ENCODE measurements at places on chromosomes 7 and 10.

- DNase-seq, result no peak
Observed at GRCh38 chr10:88129013-88129412, 265.6 kb downstream of the PTEN start.

DNA sequence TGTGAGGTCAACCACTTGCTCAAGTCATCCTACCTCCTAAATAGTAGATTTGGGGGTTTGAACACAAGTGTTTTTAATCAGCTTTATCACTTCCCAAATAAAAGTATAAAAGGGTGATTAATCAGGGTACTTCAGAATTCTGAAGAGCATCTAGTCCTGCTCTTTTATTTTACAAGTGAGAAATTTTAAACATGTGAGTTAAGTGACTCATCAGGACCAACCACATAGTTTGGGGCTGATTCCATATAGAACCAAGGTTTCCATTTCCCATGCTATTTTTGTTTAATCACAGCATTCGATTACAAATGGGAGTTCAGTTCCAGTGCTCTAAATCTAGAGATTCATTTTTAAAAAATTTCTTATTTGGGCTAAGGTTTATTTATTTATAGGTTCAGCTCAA is 113.4 kb downstream of the GPR158 start:
- no peak for DNase-seq

DNA sequence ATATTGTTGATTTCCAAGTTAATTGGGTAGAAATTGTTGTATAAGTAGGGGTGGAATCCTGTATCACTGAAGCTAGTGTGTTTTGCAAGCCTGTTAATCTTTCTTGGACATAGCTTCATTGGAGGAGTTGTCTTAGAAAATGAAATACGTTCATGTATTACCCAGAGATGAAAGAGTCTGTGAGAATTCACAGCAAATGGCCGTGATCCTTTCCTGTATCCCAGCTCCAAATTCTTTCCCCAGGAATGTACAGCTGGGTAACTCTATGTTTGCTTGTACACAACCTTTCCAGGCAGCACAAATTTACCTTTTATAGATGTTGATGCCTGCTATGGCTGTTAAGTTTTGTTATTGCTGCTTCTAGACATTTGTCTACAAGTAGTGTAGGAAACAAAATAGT is 18.7 kb downstream of the MYPN start:
- DNase-seq, result no peak

GRCh38 chr7:43824963-43825362 is 44.4 kb downstream of the MRPS24 start:
- DNase-seq, result no peak

DNA sequence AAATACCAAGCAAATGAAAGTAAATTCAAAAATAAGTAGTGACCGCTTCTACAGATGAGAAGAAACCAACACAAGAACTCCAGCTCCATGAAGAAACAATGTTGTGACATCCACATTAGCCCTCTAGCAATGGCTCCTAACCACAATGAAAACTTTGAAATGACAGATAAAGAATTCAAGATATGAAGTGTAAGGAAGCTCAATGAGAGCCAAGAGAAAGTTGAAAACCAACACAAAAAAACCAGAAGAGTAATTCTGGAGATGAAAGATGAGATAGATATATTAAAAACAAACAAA is 68.2 kb upstream of the DDC start:
- no peak for DNase-seq

- DNase-seq, result no peak
Observed at GRCh38 chr10:68121852-68122251, 12.6 kb downstream of the MYPN start.

DNA sequence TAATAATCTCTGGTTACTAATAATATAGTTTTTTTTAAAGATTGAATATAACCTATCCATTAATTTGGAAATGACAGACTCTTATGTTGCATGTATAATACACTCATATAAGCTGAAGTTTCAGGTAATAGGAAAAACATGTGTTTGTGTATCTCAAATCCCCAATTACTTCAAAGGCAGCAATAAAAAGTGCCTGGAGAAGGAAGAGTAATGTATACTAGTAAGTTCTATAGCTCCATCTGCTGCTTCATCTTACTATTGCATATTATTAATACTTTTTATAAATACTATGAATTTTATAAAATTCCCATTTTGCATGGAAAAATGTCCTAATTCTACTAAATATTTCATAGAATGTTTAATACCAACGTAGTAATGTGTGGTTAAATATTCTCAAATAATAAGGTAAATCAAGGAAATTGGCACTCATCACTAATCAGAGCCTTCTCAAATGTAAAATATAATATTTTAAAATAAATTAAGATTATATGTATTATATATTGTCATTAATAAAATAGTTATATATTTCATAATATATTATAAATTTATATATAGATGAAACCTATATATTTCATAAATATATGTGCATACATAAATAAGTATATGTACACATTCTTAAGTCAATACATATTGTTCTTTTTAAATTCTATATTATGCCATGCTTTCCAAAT is 311.9 kb downstream of the HGF start:
- DNase-seq, result no peak

- DNase-seq, result no peak
Observed at GRCh38 chr7:129334473-129334872, 99.8 kb upstream of the STRIP2 start.

DNA sequence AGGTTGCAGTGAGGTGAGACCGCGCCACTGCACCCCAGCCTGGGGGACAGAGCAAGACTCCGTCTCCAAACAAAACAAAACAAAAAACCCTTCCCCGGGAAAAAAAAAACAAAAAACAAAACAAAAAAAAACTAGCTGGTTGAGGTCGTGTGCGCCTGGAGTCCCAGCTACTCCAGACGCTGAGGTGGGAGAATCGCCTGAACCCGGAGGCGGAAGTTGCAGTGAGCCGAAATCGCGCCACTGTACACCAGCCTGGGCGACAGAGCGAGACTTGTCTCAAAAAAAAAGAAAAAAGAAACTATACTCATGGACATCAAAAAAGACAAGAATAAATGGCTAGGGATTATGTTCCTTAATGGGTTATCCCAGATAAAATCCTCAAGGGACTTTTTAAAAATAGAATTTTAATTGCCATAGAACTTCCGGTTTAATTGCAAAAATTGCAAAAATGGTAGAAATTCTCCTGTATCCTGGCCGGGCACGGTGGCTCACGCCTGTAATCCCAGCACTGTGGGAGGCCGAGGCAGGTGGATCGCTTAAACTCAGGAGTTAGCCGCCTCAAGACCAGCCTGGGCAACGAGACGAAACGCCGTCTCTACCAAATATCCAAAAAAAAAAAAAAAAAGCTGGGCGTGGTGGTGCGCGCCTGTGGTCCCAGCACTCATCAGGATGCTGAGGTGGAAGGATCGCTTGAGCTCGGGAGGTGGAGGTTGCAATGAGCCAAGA is 37.8 kb downstream of the KLHDC10 start:
- no peak for DNase-seq

DNA sequence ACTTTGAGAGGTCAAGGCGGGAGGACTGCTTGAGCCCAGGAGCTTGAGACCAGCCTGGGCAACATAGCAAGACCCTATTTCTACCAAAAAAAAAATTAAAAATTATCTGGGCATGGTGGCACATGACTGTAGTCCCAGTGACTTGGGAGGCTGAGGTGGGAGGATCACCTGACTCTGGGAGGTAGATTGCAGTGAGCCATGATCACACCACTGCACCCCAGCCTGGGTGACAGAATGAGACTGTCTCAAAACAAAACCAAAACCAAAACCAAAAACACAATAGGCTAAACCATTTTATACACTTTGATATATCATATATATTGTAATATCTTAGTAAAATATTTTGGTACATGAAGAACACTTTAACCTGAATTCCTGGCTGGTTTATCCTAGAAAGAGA is 101.6 kb downstream of the RAPGEF5 start:
- DNase-seq, result no peak

DNA sequence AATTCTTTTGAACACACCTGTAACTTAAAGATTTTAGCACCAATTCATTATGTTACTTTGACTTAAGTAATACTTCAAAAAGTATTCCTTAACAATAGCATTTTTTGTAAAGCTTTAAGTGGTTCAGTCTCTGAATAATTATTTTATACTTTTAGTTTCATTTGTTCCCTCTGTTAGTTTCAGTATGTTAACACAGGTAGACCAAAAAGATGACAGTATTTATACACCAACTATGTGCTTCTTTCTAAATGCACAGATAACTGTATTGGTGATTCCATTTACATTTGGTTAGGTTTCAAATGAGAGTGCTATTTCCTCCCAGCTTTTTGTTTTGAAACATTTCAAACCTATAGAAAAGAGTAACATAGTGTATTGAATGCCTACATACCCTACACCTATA is 14.0 kb downstream of the RALA start:
- DNase-seq, result no peak

- no peak for DNase-seq
Observed at GRCh38 chr7:20218279-20218678, 1.1 kb upstream of the MACC1 start.

DNA sequence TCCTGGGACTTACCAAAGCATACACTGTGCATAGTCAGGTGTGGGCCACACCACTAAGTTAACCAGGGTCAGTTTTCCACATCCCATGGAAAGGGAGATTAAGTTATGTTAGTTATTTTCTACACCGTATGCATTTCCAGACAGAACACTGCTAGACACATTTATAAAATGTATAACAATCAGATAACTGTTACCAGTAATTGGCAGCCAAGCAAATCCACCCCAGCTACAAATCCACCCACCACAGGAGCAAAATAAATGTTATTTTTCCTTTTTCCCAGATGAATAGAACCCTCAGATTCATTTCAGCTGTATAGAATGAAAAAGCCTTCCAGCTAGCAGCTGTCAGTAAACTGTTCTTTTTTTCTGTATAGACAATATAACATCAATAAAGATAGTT is 256.9 kb upstream of the FZD1 start:
- DNase-seq, result no peak

DNA sequence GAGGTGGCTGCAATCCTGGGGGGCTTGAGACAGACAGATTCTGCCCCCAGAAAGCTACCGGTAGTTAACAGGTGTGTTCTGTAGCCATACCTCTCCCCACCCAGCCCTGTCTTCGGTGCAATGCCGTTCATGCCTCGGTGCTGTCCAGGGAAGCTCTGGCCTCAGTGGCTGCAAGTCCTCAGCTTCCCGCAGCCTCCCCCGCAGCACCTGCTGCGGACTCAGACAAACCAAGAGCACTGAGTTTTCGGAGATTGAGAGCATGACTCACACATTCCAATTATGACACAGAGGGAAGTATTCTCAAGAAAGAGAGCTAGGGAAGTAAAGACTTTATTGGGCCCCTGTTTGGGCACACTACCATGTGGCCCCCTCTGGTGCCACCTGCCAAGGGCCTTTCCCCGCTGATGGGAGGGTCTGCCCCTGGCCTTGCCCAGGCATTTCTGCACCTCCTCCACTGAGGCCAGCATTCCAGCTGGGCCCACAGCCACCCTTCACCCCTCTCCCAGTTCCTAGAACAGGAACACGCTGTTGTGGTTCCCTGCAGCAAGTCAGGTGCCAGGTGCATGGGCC is 30.2 kb upstream of the EZH2 start:
- DNase-seq, result no peak

DNA sequence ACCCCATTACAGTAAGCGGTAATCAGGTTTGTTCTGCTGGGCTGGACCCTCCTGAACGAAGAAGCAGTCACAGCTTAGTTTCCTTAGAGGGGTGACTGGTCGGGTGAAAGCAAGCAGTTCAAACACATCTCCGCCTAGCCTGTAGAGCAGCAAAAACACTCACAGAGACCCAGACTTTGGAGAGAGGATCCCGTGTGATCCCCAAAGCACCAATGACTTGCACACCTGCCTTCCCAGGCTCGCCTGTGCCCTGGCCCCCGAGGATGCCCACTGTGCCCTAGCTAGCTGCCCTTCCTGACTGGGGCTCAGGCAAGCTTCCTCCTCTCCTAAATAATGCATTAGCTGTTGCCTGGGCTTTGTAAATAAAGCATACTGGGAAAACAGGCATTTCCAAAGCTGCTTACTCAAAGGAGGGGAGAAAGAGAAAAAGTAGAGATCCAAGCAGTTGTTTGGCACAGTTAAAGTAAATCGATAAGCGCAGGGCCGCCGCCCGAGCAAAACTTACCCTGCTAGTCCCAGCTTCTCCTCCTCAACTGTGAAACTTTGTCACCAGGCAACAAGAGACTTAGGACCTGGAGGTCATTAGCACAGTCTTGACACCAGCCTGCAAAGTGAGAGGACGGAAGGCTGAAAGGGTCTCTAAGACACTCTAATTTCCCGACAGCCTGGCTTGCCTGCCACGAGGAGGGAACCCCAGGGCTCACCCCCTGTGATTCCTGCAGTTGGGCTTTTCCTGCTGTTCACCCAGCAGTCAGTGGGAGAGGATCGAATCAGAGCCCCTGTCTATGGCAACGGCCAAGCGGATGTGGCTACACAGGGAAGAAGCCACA is 4.8 kb downstream of the LRRC18 start:
- DNase-seq, result no peak

GRCh38 chr10:7153750-7154149 is 257.1 kb downstream of the SFMBT2 start:
- DNase-seq, result no peak

DNA sequence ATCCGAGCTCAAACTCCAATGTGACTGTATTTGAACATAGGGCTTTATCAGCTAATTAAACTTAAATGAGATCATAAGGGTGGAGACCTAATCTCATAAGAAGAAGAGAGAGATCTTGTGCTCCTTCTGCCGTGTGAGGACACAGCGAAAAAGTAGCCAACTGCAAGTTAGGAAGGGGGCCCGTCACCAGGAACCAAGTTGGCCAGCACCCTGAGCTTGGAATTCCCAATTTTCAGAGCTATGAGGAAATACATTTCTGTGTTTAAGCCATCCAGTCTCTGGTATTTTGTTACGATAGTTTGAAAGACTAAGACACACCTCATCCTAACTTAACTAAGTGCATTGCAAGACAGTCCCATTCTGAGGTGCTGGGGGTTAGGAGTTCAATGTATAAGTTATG is 14.1 kb upstream of the WDR86 start:
- no peak for DNase-seq

DNA sequence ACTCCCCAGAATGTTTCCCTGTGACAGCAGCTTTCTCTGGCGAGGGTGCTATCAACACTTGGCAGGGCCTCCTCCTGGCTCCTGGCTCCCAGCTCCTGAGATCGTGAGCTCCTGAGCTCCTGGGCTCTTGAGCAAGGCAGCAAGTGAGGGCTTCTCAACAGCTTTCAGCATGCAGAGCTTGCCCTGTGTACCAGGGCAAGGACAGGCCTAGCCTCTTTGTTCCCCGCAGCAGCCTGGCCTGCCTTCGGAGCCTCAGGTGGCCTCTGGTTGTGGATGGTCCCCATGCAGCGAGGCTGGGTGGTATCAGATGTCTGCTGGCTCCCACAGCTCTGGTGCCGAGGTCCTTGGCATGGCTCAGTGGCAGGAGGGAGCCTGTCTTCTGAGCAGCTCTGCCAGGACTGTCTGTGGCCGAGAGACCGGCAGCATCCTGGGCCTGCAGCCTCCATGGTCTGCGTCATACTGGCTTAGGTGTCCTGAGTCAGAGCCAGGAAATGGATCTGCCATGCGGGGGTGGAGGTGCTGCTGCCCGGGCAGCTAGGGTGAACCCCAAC is 44.2 kb downstream of the ZMIZ1 start:
- no peak for DNase-seq

GRCh38 chr10:62335326-62335725 is 38.8 kb upstream of the ZNF365 start:
- no peak for DNase-seq

- peak; percentile 5 for DNase-seq
Observed at GRCh38 chr7:89914711-89915110, 239.6 kb upstream of the STEAP1 start.

- no peak for DNase-seq
Observed at GRCh38 chr10:97865488-97865887, 15.8 kb downstream of the GOLGA7B start.

Measured in NCI-H187 (cell line).